ENCODE measurements at places on chromosomes 16 and 17.
A peak's percentile ranks its signal among the peaks of the same experiment; 100 is the strongest.

- no peak for DNase-seq
Observed at GRCh38 chr16:10098991-10099390, 83.2 kb downstream of the GRIN2A start.

GRCh38 chr17:29619251-29619650, 3.5 kb downstream of the CORO6 start:
- no peak for DNase-seq

DNA sequence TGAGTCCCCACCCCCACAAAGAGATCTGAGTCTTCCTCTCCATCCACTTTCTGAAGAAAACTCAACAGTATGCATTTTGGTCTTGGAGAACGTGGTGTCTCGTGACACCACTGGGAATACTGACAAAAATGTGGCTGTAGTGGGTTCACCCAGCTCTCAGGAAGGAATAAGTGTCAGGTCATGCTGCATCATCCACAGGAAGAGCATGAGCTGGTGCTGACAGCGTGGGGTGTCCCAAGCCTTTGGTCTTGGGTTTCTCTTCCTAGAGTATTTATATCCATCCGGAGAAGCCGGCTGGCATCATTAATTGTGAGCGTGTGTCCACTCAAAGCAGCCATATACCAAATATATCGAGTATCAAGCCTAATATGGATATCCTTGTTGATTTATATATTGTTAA, 55.9 kb downstream of the C17orf67 start:
- no peak for DNase-seq

DNA sequence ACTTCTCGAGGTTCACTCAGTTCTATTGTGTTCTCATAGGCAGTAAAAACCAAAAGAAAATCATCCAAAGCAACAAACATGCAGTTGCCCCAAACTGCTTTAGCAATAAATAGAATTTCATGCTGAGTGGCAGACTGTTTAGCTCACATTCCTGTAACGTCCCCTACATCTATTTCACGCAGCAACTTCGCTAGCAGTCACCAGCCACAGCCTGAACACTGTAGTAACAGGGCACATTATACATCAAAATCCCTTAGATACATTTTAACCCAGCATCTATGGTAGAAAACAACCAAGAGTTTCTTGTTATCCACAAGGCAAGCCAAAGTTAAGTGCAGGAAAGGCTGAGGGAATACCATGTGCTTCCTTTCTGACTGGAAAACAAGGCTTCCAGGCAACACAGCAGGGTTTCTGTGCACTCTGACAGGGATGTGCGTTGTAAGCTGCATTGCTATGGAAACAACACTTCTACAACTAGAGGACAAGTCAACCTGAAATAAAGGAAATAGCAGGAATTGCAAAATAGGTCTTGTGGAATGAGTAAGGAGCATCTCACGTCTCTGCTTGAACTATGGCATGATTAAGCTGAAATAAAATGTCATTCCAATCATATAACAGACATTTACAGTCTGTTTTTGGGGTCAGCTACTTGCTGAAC, 55.4 kb downstream of the CFDP1 start:
- no peak for DNase-seq

- DNase-seq, result no peak
Observed at GRCh38 chr16:27847030-27847550, 216.4 kb downstream of the GSG1L start.

- DNase-seq, result no peak
Observed at GRCh38 chr17:48612456-48612853, 1.6 kb upstream of the HOXB7 start.

DNA sequence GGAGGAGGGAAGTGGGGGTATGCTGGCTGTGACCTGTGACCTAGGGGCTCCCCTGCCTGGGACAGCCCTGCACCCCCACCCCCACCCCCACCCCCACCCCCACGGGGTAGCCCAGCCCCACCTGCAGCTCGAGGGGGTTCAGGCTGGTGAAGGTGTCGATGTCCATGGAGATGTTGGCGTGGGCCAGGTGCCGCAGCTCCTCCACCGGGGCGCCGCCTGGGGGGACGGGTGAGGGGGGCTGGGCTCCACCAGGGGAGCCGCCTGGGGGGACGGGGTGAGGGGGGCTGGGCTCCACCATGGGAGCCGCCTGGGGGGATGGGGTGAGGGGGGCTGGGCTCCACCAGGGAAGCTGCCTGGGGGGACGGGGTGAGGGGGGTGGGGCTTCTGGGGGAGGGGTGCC, 9.9 kb downstream of the MSLN start:
- DNase-seq, result no peak

GRCh38 chr17:70483624-70484023, 314.3 kb downstream of the KCNJ2 start:
- DNase-seq, result no peak

DNA sequence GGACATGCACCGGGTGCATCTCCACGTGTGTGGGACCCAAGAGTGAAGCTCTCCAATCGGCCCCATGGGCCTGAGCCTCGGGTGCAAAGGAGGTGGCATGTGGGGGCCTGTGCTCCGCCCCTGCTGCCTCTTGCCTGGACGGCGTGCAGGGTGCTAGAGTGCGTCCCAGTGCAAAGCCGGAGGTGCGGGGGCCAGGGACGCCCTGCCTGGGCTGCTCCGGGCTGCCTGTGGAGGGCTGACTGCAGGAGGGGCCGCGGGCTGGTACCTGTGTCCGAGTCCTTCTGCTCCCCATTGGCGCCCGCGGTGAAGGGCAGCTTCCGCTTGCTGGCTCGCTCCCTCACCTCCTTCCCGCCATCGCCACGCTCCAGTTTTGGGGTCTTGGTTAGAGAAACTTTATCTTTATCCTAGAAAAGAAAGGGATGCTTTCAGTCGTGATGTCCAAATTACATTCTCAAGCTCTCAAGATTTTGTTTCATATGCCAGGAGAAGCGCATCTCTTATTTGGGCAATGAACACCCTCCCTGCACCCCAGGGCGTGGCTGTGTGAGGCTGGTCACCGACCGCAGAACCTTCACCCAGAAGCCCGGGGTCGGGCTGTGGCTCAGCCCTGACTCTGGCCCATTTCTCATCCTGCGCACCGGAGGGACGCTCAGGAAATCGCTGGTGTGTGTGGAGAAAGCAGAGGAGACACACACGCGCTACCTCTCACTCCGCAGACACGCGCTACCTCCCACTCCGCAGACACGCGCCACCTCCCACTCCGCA, 87.6 kb downstream of the ZNF778 start:
- no peak for DNase-seq

GRCh38 chr16:27232061-27232900, 29.0 kb downstream of the KDM8 start:
- peak; percentile 57 for DNase-seq

DNA sequence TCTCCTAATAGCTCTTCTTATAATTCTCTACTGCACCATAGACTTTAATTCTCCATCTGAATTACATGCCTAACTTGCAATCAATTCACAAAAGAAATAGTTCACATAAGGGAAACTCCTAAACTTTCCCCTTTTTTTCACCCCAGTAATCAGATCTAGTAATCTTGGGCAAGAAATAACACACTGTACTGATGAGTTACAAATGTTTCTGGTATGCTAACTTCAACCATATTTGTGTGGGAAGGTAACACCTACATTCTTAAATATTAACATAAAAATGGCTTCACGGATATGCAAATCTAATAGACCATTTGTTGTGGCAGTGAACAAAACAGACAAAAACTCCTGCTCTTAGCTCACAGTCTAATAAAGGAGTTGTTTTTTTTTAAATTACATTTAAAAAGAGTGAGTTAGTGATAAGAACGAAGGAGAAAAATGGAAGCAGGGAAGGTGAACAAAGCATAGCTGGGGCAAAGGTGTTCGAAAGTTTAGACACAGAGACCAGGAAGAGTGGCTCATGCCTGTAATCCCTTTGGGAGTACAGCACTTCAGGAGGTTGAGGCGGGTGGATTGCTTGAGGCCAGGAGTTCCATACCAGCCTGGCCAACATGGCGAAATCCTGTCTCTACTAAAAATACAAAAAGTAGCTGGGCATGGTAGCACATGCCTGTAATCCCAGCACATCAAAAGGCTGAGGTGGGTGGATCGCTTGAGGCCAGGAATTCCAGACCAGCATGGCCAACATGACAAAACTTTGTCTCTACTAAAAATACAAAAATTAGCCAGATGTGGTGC, 34.8 kb downstream of the CMTM3 start:
- DNase-seq, result no peak

GRCh38 chr16:740764-741505, at the start of gene CIAO3:
Gene CIAO3 (minus strand): TSS chr16:740997. CDS start chr16:740985, 12 bp downstream.
- peak; percentile 89 for DNase-seq

GRCh38 chr17:19978209-19978802, 678 bp upstream of the AKAP10 start:
- peak; percentile 44 for DNase-seq

GRCh38 chr16:31537362-31538242, 9.9 kb downstream of the AHSP start:
- no peak for DNase-seq

- no peak for DNase-seq
Observed at GRCh38 chr16:74305978-74306784, 9.6 kb downstream of the PSMD7 start.

DNA sequence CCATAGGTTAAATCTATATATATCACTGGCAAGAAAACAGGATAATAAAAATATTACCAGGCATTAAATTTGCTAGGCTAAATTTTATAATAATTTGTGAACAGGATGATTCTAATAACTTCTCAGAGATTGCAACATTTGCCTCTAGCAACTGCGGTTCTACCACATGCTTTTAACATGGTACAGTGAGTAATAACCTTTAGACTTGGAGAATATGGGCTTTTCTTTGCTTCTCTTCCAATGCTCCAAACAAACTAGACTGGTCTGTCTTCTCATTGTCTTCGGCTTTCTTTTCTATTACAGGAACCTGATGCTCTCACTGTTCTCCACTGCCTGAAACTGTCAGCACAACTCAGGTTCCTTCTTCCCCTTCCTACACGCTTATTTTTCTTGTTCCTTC, 80.6 kb downstream of the CA4 start:
- DNase-seq, result no peak

GRCh38 chr16:58124601-58124915, 4.6 kb downstream of the CFAP20 start:
- DNase-seq, result no peak

DNA sequence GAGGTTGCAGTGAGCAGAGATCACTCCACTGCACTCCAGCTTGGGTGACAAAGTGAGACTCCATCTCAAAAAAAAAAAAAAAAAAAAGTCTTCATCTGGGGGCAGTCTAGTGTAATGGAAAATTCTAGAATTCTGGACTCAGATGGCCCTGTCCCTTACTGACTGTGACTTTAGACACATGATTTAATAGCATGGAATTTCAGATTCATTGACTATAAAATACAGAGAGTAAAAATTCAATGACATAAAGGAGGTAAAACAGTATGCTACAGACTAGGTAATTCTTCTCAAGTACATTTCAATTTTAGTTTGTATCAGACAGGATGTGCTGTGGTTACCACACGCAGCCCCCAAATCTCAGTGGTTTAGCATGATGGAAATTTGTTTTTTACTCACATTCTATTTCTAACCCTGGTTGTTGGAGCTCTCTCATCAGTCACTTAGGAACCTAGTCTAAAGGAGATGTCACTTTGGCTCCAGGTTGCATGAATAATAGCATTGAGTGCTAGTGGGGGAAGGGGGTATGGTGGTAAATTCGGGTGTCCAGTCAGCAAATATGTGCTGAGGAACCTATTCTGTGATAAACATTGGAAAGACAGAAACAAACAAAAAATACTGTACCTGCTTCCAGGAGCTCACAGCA, 444.0 kb downstream of the XYLT1 start:
- DNase-seq, result peak; percentile 16

GRCh38 chr17:5282642-5283217, 646 bp downstream of the RABEP1 start:
- no peak for DNase-seq

DNA sequence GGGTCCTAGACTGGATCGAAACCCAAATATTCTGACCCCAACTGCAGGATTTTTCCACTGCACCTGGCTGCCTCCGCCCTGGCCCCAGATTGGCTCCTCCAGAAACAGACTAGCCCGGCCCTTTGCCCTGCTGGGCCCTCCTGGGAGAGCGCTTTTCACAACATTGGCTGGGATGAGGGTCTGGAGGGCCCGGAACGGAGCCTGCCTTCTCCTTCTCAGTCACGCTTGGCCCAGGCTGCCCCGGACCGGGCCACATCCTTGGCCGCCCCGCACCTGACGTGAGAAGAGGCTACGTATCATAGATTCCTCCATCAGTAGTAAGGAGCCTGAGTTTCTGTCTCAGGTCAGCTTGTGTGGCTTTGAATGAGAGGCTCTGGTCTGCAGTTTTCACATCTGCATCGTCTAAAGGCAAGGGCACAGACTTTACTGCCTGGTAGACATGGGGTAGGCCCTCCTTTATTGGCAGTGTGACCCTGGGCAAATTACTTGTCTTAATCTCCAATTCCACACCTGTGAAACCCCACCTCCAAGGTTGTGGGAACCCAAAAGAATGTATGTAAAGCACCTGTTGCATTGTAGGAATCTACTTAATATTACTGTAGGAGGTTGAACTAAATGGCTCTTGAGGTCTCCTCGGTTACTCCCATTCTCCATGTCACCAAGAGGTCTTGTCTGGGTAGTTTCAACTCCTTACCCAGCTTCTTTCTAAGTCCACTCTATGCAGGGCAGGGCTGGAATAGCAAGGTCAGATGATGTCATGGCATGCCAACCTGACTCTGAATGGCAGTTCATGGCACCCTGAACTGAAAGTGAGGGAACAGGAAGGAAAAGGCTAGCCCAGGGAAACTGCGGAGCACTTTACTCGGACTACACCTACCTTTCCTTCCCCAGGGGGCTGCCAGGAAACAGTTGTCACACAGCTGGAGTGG, 661 bp downstream of the LRRC3C start:
- no peak for DNase-seq

GRCh38 chr17:7204828-7205461, 14.7 kb downstream of the DLG4 start:
- peak; percentile 93 for DNase-seq

GRCh38 chr16:80298676-80299075, 242.1 kb upstream of the DYNLRB2 start:
- no peak for DNase-seq

DNA sequence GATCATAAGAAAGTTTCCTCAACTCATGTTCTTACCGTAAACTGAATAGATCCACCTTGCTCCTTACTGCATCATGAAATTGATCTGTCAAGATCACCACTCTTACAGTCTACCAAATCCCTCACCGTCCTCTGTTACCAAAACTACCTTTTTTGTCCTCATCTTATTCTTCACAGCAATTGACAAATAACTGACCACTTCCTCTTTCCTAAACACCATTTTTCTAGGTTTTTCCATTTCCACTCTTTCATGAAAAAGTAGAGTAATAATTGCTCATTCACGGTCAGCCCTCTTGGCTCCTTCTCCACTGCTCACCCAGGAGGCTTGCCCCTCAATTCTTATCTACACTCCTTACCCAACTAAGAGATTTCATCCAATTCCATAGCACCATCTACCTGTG, 44.9 kb downstream of the ABCA5 start:
- DNase-seq, result no peak

- DNase-seq, result peak; percentile 34
Observed at GRCh38 chr17:48577330-48577945, 712 bp downstream of the HOXB4 start.

GRCh38 chr17:55210292-55210691, 54.5 kb upstream of the HLF start:
- no peak for DNase-seq

All from CD4-positive, alpha-beta T cell treated with Interleukin-6 for 4 hours (primary cell).